ENCODE measurements at places on chromosomes 2 and 18.

GRCh38 chr2:44462934-44463849, 101.4 kb downstream of the CAMKMT start:
- no peak for ATAC-seq

GRCh38 chr2:3114406-3115185, 263.0 kb downstream of the EIPR1 start:
- ATAC-seq, result no peak

- ATAC-seq, result no peak
These were observed 116.0 kb downstream of the MAP3K20 start for GRCh38 chr2:173191601-173192000.

- ATAC-seq, result no peak
These were observed 571.2 kb downstream of the ZEB2 start for GRCh38 chr2:143948710-143949109.

DNA sequence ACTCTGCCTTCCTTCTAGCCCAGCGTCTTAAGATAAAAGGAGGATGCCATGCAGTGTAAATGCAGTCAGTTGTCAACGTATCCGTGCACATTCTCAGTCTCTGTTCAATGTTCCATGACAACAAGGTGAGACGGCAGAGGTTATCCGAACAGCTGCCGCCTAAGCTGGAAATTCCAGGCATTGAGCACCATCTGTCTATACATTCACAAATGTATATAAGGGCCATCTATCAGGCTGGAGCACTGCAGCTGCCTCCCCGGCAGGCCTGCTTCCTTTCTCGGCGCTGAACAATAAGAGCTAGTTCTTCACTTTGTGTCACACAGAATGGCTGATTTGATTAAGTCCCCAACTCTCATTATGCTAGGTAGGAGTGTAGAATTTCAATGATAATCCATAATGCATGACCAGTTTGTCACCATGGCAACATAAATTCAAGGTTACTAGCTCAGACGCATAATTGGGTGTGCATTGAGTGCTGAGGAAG, 282.2 kb upstream of the SOX11 start:
- no peak for ATAC-seq

DNA sequence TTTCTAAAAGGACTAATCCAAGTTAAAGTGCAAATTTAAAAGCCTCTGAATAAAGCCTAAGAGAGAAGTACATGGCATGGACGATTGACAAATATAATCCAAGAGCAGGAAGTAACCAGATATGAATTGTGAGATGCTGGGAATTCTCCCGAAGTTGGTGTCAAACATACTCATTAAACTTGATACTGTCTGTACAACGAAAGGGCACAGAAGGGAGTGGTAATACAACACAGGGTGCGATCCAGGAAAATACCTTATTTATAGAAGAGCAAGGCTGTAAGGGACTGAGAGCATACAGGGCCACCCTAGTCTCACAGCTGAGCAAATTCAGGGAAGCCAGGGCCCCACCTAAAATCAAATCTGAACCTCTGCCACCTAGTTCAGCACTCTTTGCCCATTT, 41.6 kb downstream of the SEMA4F start:
- peak; percentile 27 for ATAC-seq

DNA sequence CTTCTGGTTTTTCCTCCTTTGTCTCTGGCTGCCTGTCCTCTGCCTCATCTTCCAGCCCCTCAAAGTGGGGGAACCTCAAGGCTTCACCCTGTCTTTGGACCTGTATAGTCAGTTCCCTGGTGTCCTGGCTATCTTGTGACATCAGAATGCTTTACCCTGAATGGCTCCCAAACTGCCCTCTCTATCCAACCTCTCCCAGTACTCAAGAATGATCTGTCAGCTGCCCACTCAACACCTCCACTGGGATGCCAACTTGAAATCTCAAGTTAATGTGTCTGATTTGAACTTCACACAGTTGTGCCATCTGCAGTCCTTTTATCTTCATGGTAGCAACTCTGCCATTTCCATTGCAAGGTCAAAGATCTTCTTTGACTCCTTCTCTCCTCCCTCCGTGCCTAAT, 43.8 kb downstream of the UBE2F start:
- no peak for ATAC-seq

GRCh38 chr2:59395119-59395518, 1154.0 kb upstream of the FANCL start:
- ATAC-seq, result no peak

DNA sequence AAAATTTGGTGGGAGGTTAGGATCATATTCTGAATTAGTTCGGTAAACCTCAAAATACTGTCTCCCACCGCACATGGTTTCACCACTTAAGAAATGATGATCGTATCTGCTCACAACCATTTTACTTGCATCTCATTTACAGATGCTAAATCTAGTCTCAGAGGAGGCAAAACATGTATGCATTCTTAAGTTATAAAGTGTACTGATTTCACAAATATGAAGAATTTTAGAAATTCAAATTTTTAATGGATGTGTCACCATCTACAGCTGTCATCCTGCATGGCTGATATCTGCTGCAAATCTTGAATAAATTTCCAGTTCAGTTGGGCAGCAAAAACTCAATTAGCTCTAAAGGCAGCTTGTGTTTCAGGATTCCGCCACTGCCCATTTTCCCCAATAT, 243.3 kb upstream of the KCNJ3 start:
- no peak for ATAC-seq

- no peak for ATAC-seq
These were observed 70.3 kb upstream of the HAAO start for GRCh38 chr2:42862669-42863185.

- no peak for ATAC-seq
These were observed 43.4 kb downstream of the MRO start for GRCh38 chr18:50776383-50776782.

- no peak for ATAC-seq
These were observed 1200.8 kb upstream of the GYPC start for GRCh38 chr2:125455110-125455509.

DNA sequence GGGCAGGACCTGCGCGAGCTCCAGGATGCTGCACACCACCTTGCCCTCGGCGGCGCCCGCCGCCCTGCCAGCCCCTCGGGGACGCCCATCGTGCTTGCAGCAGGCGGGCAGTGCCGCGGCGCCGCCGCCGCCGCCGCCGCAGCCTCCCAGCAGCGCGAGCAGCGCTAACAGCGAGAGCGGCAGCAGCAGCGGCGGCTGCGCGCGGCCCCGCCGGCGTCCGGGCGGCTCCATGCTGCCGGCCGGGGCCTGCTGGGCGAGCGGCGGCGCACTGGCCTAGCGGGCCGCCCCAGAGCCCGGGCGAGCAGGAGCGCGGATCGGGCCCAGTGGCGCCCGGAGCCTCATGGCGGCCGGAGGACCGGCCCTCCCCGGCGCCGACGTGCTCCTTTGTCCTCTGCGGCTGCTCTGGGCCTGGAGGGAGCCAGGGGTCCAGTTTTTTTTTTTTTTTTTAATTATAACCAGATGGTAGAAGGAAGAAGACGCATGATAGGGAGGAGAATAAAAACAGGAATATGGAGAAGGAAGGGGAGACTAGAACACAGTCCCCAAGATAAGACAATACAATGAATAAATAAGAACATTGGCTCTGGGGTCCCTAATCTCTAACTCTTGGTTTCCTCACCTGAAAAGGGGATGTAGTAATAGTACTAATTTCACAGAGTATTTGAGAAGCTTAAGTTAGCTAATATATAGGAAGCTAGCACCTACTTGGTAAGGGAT, 17.1 kb upstream of the ANKRD62 start:
- ATAC-seq, result peak; percentile 79

GRCh38 chr18:61889541-61889940, 3.3 kb downstream of the RNF152 start:
- no peak for ATAC-seq

GRCh38 chr2:100244881-100245605, 77.3 kb downstream of the LONRF2 start:
- no peak for ATAC-seq

GRCh38 chr2:241050624-241051577, 51.2 kb downstream of the MTERF4 start:
- ATAC-seq, result no peak

DNA sequence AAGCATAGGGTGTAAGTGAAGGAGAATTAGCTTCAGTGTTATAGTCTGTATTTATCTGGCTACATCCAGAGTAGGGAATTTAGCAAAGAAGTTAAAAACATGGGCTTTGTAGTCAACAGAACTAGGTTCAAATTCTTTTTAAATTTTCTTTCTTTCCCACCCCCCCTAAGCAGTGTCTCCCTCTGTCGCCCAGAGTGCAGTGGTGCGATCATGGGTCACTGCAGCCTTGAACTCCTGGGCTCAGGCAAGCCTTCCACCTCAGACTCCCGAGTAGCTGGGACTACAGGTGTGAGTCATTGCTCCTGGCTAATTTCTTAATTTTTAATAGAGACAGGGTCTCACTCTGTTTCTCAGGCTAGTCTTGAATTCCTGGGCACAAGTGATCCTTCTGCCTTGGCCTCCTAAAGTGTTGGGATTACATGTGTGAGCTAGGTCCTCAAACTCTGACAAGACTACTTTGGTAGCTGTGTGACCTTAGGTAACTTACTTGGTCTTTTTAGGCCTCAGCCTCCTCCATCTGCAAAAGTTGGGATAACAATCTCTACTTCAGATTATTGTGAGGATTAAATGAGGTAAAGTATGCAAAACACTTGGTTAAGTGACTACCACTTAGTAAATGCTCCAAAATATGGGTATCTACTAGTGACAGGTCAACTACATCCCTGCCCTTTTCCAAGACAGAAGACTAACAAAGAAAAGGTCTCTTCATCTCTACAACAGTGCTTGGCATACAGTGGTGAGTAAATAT, 17.8 kb downstream of the DOK1 start:
- no peak for ATAC-seq

GRCh38 chr18:26091047-26091630, 726 bp upstream of the SS18 start:
- ATAC-seq, result peak; percentile 70

DNA sequence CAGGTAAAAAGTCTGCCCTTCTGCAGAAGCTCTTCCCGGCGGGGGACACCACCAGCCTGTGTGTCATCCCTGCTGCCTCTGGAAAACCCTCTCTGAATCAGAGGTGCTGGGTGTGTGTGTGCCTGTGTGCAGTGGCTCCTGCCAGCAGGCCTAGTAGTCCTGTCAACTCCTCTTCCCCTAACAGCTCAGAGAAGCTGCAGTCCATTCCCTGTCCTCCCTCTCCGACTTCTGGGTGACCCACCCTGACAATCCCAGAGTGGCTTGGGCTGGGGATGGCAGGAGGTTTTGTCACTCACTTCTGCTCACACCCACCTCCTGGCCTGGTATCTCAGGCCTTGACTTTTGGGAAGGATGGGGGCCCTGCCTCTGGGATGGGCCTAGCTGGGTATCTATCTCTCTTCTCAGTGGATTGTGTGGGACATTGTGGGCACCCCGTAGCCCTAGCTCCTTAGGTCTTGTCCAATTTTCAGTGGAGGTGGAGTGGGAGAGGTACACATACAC, 2.3 kb downstream of the WNT10A start:
- ATAC-seq, result peak; percentile 50

DNA sequence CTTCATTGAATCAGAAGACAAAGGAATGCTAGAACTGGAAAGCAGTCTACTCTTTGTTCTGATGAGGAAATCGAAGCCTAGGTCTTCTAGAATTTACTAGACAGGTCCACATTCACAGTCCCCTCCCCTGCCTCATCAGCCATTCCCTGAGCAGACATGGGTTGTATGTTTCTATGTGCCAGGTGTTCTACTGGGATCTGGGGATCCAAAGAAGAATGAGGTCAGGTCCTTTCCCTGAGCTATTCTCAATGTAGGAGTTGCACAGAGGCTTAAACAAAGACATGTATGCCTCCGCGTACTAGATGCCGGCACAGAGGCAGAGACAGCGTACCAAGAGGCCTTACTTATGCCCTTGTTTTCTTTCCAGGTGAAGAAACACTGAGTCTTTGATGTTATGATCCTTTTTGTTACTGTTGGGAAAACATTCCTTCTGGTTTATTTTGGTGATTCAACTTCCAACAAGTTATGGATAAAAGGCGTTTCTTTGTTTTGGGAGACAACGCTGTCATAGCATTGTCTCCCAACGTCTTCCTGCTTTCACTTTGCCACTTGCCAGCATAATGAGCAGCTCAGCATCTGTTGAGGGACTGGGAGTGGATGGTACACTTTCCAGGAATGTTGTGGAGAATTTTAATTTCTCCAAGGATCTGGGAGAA, 174.4 kb downstream of the ALPK2 start:
- ATAC-seq, result no peak

DNA sequence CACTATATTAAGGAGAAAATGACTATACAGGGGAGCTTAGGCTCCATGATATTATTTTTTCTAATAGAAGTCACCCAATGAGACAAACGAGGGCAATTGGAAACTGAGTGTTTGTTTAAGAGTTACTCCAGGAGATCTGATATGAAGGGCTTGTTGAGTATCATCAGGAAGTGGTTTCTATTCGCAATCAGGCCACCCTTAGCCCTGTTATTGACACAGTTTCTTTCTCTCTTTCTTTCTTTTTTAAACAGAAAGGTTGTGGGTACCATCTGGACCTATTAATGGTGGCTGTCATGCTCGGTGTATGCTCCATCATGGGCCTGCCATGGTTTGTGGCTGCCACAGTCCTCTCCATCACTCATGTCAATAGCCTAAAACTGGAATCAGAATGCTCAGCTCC, 117.3 kb downstream of the DPP4 start:
- no peak for ATAC-seq

GRCh38 chr2:96164459-96165184, 19.4 kb upstream of the DUSP2 start:
- peak; percentile 58 for ATAC-seq

GRCh38 chr2:211434773-211435172, 878.4 kb downstream of the CPS1 start:
- ATAC-seq, result no peak

- ATAC-seq, result no peak
These were observed 104.7 kb downstream of the MYT1L start for GRCh38 chr2:2226326-2226725.

DNA sequence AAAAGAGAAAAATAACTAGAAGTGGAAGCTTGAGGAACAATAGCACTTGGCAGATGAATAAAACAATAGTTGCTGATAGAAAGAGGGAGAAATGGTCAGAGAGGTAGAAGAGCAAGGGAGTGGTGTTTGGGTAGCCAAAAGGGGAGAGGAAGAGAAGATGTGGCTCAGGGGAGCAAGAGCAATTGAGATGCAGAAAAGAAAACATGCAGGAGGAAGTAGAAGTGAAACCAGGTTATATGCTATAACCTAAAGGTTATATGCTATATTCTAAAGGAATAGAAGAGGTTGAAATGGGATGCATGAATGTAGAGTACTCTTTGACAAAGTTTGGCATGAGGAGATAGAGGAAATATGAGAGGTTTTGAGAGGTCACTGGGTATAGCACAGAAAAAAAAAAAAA, 759.5 kb downstream of the SATB2 start:
- no peak for ATAC-seq

DNA sequence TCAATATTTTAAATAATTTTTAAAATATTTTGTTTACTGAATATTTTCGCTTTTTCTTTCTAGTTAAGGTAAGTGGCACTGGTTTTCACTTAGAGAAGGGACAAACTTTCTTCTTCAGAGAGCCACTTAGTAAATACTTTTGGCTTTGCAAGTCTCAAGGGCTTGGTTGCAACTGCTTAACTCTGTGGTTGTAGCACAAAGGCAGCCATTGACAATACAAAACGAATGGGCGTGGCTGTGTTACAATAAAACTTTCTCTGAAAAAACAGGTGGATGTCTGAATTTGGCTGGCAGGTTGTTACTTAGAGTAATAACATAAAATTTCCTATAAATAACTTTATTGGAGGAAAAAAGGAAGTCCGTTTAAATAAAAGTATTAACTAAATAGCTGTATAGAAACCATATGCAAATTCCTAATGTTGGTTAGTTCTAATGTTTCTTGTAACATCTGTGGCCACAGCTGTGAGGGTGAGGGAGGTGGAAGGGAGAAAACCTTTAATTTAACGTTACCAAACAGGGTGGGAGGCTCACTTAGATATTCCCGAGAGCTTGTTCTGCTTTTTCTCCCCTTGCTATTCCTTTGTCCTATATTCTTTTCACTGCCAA, 62.4 kb upstream of the TNP1 start:
- no peak for ATAC-seq

Measured in esophagus mucosa (tissue), 1 donor.